Liver (tissue), 10 donors: ENCODE measurements at places on chromosomes 12 and 14. TPM values are rescaled to one million over a fixed set of nuclear protein-coding genes. Genes with fewer than 3 reads are reported as not detected.

DNA sequence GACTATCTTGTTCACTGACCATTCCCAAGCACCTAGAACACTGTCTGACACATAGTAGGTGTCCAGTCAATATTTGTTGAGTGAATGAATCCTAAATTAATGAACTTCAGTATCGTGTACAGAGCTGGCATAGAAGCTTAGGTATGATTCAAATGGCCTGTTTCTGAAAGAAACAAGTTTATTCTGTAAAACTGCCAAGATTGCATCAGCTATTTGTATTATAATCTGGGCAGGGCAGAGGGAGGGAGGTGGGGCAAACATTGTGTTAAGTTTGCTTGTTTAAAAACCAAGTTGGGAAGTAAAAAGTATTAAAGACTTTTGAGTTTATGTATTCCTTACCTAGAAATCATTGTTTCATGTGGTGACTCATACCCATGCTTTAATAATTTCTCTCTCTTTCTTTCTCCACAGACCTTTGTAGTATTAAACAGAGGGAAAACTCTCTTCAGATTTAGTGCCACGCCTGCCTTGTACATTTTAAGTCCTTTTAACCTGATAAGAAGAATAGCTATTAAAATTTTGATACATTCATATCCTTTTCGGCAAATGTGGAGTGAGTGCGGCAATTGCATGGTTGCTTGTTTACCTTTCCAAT is 92.8 kb downstream of the SCN8A start:
- H3K4me3 ChIP-seq, result no peak overlapping the region
- H3K36me3 ChIP-seq, result no peaks in the 10 kb centered on the region
- DNase-seq, result no peak
- H3K4me1 ChIP-seq, result peaks cover 2% of the 10 kb centered on the region

DNA sequence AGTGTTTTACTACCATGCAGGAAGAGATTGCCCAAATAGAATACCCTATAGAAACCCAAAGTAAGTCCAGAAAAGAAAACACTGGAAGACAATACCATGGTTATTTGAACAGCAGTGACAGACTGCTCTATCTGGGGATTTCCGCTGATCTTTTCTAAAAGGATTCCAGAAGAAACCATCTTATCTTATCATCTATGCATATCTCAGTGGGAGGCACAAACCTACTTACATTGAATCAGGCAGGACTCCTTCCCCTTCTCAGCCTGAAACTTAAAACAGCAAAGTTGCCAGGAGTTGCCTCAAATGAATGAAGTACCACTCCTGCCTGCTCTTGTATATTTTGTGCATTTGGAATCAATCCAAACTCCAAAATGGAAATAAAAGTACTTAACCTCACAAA is 56.7 kb upstream of the NR2C1 start:
- no peak overlapping the region for H3K4me3 ChIP-seq
- peaks cover 6% of the 10 kb centered on the region for H3K36me3 ChIP-seq
- no peaks in the 10 kb centered on the region for H3K27me3 ChIP-seq
- no peak for DNase-seq
- no peak overlapping the region for H3K27ac ChIP-seq
- peaks cover 2% of the 10 kb centered on the region for H3K4me1 ChIP-seq

DNA sequence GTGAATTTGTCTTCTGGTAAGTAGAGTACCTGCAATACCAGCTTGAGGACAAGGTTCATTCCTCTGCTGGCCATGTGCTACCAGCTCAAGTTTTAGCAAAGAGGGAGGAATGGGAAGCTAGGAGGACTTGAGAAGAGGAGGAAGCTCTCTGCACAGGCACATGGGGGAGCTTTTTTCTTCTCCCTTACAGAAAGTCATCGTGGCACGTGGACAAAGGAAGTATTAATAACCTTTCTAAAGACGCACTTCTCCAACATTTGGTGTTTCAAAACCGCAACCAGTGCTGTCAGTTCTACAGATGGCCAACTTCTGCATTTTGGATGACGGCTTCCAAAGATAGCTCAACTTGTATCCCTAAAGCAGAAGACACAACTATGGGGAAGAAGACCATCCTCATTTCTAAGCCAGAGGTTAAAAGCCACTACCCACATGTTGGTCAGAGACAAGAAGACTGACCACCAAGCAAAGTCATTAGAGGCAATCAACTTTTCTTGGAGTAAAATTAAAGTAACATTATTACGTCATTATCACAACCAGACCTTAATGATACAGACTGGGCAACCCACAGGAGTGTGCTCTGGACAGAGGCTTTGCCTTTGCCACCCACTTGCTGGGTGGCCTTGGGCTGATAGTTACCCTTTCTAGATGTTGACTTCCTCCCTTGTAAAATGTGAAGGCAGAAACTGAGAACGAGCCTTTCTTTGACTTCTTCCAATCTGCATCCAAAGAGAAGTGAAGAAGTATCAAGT is 12.3 kb upstream of the TMED10 start:
- H3K4me3 ChIP-seq, result no peak overlapping the region
- no peaks in the 10 kb centered on the region for H3K36me3 ChIP-seq
- H3K4me1 ChIP-seq, result no peaks in the 10 kb centered on the region
- no peak for DNase-seq
- no peak overlapping the region for H3K27ac ChIP-seq

GRCh38 chr14:57182760-57183503 is 85.8 kb downstream of the EXOC5 start:
- DNase-seq, result no peak
- no peaks in the 10 kb centered on the region for H3K27me3 ChIP-seq
- H3K27ac ChIP-seq, result no peak overlapping the region
- H3K36me3 ChIP-seq, result no peaks in the 10 kb centered on the region

DNA sequence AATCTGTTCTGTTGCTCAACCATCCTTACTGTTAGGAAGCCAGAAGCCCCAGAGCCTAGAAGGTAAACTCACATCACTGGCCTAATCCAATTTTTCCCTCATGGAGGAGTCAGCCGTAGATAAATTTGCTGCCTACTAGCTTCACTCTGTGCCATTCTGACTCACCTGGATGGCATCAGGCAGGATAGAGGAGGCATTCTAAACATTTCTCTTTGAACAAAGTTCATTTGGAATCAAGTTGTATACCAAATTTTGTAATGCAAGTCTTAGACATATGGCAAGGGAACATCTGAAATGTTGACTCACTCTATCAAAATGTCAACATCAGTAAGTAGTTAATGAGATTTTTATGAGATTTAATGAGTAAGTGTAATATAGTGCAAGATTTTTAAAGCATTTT is 13.6 kb upstream of the TBC1D30 start:
- no peaks in the 10 kb centered on the region for H3K4me1 ChIP-seq
- no peak overlapping the region for H3K4me3 ChIP-seq
- no peaks in the 10 kb centered on the region for H3K36me3 ChIP-seq
- no peak for DNase-seq
- H3K27ac ChIP-seq, result no peak overlapping the region

- H3K27ac ChIP-seq, result no peak overlapping the region
- no peak overlapping the region for H3K4me3 ChIP-seq
- DNase-seq, result no peak
Measured at GRCh38 chr12:95316798-95317197, 99.2 kb downstream of the VEZT start.

DNA sequence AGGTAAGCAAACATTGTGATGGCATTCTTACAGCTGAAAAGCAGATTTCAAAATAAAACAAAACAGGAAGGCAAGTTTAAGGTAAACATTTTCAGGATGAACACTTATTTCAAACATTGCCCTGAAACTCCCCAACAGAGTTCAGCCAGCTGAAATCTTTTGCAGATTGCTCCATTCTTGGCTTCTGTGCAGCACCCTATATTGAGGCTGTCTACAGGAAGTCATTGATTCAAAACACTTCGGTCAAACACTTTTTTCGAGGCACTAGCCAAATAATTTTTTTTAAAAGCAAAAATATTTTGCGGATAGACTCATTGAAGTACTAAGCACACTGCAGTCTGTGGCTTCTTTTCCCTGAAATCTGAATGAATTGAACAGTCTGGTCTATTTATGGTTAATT is 318.1 kb upstream of the PDE3A start:
- no peaks in the 10 kb centered on the region for H3K36me3 ChIP-seq
- no peaks in the 10 kb centered on the region for H3K27me3 ChIP-seq
- no peaks in the 10 kb centered on the region for H3K4me1 ChIP-seq
- no peak for DNase-seq
- H3K4me3 ChIP-seq, result no peak overlapping the region

DNA sequence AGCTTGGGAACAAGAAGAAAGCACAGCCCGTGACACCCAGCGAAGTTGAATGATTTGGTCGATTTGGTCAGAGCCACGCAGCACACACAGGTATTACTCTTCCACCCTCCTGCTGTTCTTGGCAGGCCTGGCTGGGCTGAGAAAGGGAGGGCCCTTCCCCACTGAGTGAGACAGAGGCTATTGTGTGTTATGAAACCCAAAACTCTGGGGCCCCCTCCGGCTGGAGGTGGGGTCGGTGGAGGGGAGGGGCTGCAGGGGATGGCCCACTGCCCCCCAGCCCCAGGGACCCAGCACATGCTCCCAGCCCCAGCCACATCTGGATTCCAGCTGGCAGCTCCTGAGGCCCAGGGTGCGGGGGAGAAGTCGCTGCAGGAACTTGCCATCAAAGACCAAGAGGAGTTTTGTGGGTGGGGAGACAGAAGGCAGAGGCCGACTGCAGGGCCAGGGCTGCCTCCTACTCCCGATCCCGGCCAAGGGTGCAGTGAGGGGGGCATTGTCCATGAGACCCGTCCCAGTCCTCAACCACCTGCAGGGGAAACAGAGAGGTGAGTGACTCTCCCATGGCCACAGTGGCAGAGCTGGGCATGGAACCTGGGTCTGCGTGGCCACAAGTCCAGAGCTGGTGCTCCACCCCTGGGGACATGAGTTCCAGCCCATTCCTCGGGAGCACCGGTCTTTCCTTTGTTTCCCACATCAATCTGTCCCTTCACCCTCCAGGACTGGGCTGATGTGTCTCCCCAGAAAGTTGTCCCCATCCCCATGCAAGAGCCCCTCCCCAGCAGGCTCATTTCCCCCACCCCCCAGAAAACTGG is 8.7 kb downstream of the TMEM119 start:
- DNase-seq, result no peak
- no peaks in the 10 kb centered on the region for H3K36me3 ChIP-seq
- H3K27ac ChIP-seq, result no peak overlapping the region
- H3K4me1 ChIP-seq, result no peaks in the 10 kb centered on the region

GRCh38 chr14:80150301-80150700 is 61.0 kb downstream of the DIO2 start:
- H3K27me3 ChIP-seq, result no peaks in the 10 kb centered on the region
- H3K4me3 ChIP-seq, result no peak overlapping the region
- no peak for DNase-seq
- H3K27ac ChIP-seq, result no peak overlapping the region
- no peaks in the 10 kb centered on the region for H3K36me3 ChIP-seq

GRCh38 chr12:81729781-81730180 is 29.4 kb downstream of the PPFIA2 start:
- H3K4me3 ChIP-seq, result no peak overlapping the region
- H3K4me1 ChIP-seq, result no peaks in the 10 kb centered on the region
- H3K27me3 ChIP-seq, result no peaks in the 10 kb centered on the region
- no peak overlapping the region for H3K27ac ChIP-seq
- no peaks in the 10 kb centered on the region for H3K36me3 ChIP-seq
- DNase-seq, result no peak

DNA sequence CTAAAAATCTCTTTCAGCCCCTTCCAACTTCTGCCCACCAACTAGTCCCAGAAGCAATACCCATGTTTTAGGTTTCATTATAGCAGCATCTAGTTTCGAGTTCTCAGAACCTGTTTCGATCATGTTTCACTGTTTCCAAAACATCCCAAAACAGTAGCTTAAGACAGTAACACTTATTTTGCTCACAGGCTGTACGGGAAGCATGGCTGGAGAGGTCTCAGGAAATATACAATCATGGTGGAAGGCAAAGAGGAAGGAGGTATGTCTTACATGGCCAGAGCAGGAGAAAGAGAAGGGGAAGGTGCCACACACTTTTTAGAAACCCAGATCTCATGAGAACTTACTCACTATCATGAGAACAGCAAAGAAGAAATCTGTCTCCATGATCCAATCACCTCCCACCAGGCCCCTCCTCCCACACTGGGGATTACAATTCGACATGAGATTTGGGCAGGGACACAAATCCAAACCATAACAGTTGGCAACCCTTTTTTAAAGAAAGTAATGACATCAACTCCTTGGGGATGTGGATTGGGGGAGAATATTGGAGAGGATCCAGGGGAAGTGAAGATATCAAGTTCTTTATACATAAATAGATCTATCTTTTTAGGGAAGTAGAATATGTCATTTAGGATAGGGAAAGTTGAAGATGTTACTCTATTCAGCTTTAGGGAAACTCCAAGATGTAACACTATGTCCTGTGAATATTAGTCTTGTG is 269.9 kb upstream of the PLEKHG7 start:
- H3K4me3 ChIP-seq, result no peak overlapping the region
- DNase-seq, result no peak
- H3K4me1 ChIP-seq, result no peaks in the 10 kb centered on the region
- H3K27ac ChIP-seq, result no peak overlapping the region
- H3K27me3 ChIP-seq, result no peaks in the 10 kb centered on the region
- H3K36me3 ChIP-seq, result no peaks in the 10 kb centered on the region

- H3K4me3 ChIP-seq, result no peak overlapping the region
- H3K27ac ChIP-seq, result no peak overlapping the region
- H3K36me3 ChIP-seq, result no peaks in the 10 kb centered on the region
- H3K4me1 ChIP-seq, result no peaks in the 10 kb centered on the region
- H3K27me3 ChIP-seq, result no peaks in the 10 kb centered on the region
Measured at GRCh38 chr12:1880153-1880845, 38.2 kb downstream of the CACNA2D4 start.

- H3K36me3 ChIP-seq, result no peaks in the 10 kb centered on the region
- no peak for DNase-seq
- no peak overlapping the region for H3K4me3 ChIP-seq
- no peaks in the 10 kb centered on the region for H3K4me1 ChIP-seq
- no peaks in the 10 kb centered on the region for H3K27me3 ChIP-seq
Measured at GRCh38 chr12:65155784-65156183, 13.6 kb upstream of the LEMD3 start.

DNA sequence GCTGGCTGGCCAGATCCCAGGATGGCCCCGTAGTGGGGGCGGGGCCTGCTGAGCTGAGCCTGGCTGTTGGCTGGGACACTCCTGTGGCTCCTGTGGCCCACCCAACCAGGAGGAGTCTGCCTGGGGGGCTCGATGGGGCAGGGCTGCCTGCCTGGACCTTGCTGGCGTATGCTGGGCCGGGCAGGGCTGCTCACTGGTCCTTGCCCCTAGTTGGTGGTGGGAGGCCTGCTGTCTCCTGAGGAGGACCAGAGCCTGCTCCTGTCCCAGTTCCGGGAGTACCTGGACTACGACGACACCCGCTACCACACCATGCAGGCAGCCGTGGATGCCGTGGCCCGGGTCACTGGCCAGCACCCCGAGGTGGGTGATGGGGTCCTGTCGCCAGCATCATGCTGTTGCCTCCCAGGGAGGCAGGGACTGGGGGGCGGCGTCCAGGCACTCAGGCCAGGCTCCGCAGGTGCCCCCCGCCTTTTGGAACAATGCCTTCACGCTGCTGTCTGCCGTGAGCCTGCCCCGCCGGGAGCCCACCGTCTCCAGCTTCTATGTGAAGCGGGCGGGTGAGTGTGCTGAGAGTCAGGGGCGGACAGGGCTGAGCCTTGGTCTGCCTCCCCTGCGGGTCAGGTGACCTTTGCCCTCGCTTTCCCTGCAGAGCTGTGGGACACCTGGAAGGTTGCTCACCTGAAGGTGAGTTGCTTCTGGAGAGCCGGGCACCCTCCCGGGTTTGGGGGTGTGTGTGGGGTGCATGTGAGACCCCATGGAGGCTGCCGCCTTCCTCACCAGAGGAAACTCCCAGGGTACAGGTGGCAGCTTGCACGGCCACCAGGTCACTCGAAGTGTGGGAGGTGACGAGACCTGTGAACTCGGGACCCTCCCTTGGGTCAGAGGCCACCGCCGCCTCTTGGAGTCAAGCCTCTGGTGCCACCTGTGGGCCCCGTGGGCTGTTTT is 3.4 kb downstream of the NOC4L start:
- no peaks in the 10 kb centered on the region for H3K27me3 ChIP-seq
- H3K4me1 ChIP-seq, result peaks cover 18% of the 10 kb centered on the region
- no peak overlapping the region for H3K4me3 ChIP-seq

The SLC6A12 gene
- total RNA-seq, result 27.1 TPM

The WIF1 gene
- not detected for total RNA-seq

The MYO1H gene
- not detected for total RNA-seq

The BATF gene
- 1.2 TPM for total RNA-seq

The ALDH1L2 gene
- total RNA-seq, result 0.25 TPM
